Epithelial cell of prostate (primary cell): ENCODE measurements at places on chromosomes 2 and 18.

- DNase-seq: no peak
Observed at GRCh38 chr18:4242431-4243161, 212.5 kb downstream of the DLGAP1 start.

GRCh38 chr2:10204326-10205161, 82.0 kb downstream of the RRM2 start:
- DNase-seq: no peak

- no peak for DNase-seq
Observed at GRCh38 chr18:63099091-63099840, 220.3 kb downstream of the BCL2 start.

DNA sequence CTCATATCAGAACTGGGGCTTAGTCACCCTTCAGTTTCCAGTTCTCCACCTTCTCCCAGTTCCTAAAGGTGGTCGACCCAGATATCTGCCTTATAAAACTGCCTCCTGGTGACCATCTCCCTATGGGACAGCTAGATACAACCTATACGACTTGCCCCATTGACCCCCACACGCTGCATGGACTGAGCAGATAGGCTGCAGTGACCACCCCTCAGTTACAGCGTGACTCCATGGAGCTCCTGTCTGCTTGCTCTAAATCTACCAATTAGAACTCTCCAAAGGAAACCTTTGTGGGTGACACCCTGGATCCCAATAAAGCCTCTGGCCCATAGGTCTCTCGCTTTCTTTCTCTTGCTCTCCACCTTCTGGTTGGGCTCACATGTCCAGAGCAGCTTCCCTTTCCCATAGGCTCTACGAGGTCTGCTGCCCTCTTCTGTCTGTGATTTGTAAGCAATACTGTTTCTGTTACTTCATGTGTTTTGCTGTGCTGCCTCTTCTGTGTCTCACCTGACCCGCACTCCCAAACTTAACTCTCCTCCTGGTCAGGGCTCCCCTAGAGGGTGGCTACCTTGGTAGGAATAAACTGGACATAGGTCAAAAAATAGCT, 971.3 kb upstream of the FAM98A start:
- peak; percentile 27 for DNase-seq

DNA sequence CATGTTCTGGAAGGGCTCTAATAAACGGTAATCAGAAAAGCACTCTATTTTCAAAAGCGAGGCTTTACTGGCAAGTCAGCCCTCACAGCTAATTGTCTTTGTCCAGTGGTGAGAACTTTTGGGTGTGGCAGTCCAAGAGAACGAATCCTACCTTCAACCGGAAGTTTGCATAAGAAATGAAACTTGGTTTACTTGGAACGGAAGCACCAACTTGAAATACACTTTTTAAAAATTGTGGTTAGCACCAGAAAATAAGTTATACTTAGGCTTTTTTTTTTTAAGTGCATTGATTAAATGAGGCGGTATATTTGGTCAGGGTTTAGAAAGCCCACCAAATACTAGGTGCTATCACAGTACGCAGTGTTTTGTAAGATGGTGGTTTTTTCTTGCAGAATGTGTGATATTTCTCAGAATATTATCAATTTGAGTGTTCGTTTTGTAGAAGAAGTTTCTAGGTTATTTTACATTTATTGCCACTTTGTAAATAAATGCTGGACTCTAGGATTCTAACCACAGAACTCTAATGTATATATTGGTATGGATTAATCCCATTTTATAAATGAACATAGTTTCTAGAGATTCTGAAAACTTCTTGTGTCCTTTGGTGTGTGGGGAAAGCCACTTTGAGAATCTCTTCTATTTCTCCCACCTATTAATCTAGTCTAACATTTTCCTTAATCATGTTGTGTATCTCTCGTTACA, 1.2 kb downstream of the MYL12A start:
- DNase-seq: no peak

- no peak for DNase-seq
Observed at GRCh38 chr18:69444221-69444620, 43.5 kb downstream of the DOK6 start.

DNA sequence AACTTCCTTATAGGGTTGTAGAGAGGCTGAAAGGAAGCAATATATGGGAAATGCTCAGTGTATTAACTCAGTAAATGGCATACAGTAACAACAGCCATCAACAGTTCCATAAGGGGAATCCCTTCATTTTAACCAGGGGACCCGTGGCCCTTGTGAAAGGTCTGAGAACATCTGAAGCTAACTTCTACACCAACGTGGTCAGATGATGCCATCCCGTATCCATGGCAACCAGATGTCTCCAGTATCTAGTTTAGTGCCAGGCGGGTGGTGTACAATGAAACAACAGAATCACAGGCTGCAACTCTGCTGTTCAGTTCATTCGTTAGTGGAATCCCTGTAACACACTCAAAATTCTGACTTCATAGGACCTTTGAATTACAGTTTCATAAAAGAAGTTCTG, 162.3 kb downstream of the TGIF1 start:
- no peak for DNase-seq

DNA sequence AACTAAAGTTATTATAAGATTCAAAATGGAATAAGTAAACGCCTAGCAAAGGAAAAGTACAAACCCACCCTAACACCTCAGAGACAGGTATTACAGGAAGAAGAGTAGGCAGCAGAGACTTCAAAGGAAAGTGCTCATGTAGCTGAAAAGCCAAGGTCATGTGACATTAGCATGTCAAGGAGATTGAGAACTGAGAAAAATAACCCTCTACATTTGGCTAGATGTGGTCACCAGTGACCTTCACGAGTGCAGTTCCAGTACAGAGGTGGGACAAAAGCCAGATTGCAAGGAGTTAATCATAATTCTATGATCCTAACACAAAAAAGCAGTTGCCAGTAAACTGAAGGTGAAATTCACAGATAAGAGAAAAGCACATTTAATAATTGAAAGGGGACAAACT, 252.7 kb downstream of the ZEB2 start:
- no peak for DNase-seq
